ENCODE measurements at places on chromosomes 2 and 18.

GRCh38 chr2:205017381-205017780 lies 472.1 kb downstream of the PARD3B start:
- H3K4me3 ChIP-seq, result no peak overlapping the region
- DNase-seq, result no peak
- no peaks in the 10 kb centered on the region for H3K36me3 ChIP-seq
- H3K4me1 ChIP-seq, result no peaks in the 10 kb centered on the region

DNA sequence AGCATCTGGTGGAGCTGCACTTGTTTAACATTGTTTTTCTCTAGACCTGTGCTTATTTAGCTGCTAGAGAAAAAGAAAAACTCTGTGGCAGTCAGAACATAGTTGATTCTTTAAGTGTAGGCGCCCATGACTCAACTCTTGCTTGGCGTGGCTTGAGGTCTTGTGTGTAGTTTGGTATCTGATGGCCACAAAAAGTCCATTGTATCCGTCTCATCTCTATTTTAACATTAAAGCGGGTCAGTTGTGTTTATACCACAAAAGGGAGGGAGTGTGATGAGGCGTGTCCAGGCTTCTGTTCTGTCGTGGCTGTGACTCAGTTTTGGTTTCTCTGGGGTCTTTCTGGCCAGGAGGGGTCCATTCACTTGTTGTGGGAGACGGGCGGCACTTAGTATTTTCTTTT lies 24.2 kb upstream of the UGT1A8 start:
- no peak overlapping the region for H3K4me3 ChIP-seq
- no peaks in the 10 kb centered on the region for H3K27me3 ChIP-seq
- DNase-seq, result no peak
- H3K36me3 ChIP-seq, result no peaks in the 10 kb centered on the region
- H3K4me1 ChIP-seq, result no peaks in the 10 kb centered on the region
- H3K27ac ChIP-seq, result no peak overlapping the region

- no peak for DNase-seq
- no peak overlapping the region for H3K27ac ChIP-seq
- H3K4me1 ChIP-seq, result peaks cover 4% of the 10 kb centered on the region
These were observed 91.8 kb upstream of the SERTAD2 start for GRCh38 chr2:64745562-64745961.

DNA sequence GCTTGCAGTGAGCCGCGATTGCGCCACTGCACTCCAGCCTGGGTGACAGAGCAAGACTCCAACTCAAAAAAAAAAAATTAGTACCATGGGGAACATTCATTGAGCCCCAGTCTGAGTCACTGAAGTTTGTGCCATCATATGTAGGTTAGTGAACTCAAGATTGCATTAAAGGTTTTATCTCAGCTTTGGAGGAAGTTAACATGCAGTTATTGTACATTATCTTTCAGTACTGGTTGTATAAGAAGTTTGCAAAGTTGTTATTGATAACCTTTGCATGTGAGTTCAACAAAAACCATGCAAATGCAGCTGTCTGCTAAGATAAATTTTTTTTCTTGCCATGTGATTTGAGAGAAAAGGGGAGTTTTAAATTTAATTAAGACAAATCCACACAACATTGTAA lies 95.7 kb downstream of the MEIS1 start:
- no peak for DNase-seq
- H3K4me3 ChIP-seq, result no peak overlapping the region
- no peak overlapping the region for H3K27ac ChIP-seq
- H3K4me1 ChIP-seq, result no peaks in the 10 kb centered on the region
- H3K27me3 ChIP-seq, result no peaks in the 10 kb centered on the region
- H3K36me3 ChIP-seq, result no peaks in the 10 kb centered on the region

DNA sequence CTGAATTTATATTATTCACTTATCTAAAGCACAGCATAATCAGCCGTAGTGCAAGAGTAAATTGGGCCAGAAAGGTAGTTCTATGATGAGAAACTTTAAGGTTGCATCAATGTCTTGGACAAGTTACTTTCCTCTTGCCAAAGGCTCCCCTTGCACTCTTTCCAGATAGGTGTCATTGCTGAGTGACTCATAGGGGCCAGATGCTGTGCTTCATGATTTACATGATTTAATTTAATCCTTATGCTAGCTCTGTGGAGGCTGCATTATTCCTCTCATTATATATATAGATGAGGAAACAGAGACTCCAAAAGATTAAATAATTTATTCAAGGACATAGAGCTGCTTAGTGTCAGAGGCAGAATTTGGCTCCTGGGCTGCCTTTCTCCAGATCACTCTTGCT lies 5.0 kb downstream of the CFAP221 start:
- DNase-seq, result no peak
- H3K4me3 ChIP-seq, result no peak overlapping the region
- H3K27ac ChIP-seq, result no peak overlapping the region

GRCh38 chr2:27185331-27186026 lies 26.4 kb upstream of the ATRAID start:
- H3K4me3 ChIP-seq, result no peak overlapping the region
- peak overlapping the region; percentile 59 for H3K27ac ChIP-seq
- DNase-seq, result no peak
- no peaks in the 10 kb centered on the region for H3K4me1 ChIP-seq
- H3K36me3 ChIP-seq, result no peaks in the 10 kb centered on the region
- no peaks in the 10 kb centered on the region for H3K27me3 ChIP-seq

DNA sequence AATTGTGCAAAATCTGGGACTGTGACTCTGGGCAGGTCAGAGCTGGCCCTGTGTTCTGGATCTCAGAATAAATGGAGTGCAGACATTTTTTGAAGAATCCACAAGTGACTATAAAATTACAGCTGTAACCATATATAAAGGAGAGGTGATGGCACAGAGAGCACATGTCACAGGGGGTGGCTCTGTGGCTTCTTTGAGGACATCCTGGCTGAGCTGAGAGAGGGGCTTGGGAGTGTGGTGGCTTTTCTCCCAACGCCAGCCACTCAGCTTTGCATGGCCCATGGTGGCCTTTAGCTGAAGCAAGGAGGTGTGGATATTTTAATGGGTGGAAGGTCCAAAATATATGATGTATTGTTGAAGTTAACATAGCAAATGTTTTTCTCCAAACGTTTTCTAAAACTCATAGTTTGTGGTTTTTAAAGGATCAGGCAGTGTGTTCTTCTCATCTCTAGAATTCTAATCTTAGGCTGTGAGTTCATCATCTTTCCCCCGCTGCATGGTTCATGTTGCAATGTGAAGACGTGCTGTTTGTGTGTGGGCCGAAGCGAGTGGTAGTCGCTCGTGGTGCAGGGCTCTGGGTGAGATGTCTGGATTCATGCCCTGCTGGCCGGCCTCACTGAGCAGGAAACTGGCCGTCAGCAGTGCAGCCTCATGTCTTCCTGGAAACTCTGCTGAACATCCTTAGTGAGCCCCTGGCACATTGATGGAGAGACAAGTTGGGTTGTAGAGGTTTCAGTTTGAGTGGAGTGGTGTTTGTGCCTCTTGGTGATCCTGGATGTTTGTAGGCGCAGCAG lies 109.9 kb downstream of the ZNF236 start:
- H3K27ac ChIP-seq, result no peak overlapping the region
- H3K27me3 ChIP-seq, result no peaks in the 10 kb centered on the region
- no peaks in the 10 kb centered on the region for H3K4me1 ChIP-seq
- H3K36me3 ChIP-seq, result no peaks in the 10 kb centered on the region

- no peak for DNase-seq
- H3K4me1 ChIP-seq, result no peaks in the 10 kb centered on the region
- H3K36me3 ChIP-seq, result no peaks in the 10 kb centered on the region
- H3K27me3 ChIP-seq, result no peaks in the 10 kb centered on the region
- no peak overlapping the region for H3K27ac ChIP-seq
These were observed 9.2 kb downstream of the DLGAP1 start for GRCh38 chr18:4445902-4446301.

- no peaks in the 10 kb centered on the region for H3K36me3 ChIP-seq
- no peak overlapping the region for H3K4me3 ChIP-seq
- no peaks in the 10 kb centered on the region for H3K27me3 ChIP-seq
- H3K27ac ChIP-seq, result no peak overlapping the region
- no peak for DNase-seq
These were observed 258.7 kb upstream of the LINC00305 start for GRCh38 chr18:64407606-64408005.

- H3K4me3 ChIP-seq, result peak within 1 kb of the TSS; percentile 76
- peak; percentile 72 for DNase-seq
- no peaks in the 10 kb centered on the region for H3K36me3 ChIP-seq
- H3K4me1 ChIP-seq, result peaks cover 9% of the 10 kb centered on the region
These were observed at the start of gene TTC39C for GRCh38 chr18:24014062-24014985. TSS of gene TTC39C (plus strand) at chr18:24014754. CDS start at chr18:24014872, 118 bp downstream.
